GM12864 (cell line): ENCODE measurements at places on chromosomes 1 and 21.

DNA sequence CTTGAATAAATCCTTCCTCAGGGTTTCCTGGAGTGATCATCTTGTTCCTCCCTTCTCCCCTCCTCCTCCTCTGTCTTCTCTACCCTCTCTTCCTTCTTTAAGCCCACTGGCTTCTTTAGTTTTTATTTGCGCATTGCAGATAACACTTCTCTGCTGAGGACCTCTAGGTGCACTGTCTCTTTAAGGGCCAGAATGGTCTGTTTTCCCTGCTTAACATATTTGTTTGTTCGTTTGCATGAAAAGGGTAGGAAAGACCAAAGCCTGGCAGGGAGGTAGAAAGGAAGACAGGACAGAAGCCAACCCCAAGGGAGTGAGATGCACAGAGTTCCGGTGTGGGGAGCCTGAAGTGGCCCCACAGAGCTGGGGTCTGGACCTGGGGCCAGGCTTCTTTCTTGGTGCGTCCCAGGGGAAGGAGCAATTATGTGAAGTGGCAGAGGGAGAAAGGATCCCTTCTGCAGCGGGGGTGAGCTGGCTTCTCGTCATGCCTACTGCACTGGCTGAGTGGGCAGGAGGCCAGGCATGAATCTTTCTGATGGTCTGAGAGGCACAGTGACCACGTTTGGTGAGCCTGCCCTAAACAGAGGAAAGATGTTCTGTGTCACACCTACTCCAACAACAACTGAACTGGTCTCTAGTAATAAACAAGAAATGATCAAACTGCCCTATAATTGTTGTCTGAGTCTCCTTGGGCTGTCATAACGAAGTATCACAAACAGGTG lies 232.7 kb downstream of the KCNJ6 start:
- DNase-seq = no peak

DNA sequence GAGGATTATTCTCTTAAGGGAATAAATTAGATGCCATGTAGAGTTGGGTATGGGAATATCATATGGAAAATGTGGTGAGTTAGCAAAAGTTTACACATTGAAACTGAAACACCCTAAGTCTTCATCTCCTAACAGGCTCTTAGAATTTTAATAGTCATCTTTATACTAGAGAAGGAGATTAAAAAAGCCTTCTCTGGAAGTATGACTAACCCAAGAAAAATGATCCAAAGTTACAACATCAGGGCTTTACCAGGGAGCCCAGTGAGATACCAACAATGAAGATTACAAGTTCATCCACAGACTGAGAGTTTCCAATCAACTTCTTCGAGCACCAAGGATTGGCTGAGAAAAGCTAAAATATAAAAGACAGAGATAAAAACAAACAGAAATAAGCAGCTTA lies 70.0 kb upstream of the KIAA0040 start:
- no peak for DNase-seq

- no peak for DNase-seq
Measured at GRCh38 chr1:30414851-30415165, 308.6 kb downstream of the MATN1 start.

DNA sequence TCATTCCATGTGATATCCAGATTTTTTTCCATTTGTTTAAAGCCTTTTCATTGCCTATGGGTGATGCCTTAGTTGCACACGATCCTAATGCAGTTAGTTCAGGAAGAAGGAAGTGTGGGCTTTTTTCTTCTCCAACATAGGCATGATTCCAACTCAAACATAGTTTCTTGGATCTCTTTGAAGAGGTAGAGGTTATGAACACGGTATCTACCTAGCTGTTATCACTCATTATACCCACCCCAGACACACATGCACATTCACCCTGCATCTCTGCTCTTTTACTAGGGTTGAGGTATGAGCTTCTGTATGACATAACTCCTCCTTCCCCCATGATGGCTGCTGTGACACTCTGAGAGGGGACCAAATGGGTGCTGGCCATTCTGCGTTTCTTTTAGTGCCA lies 122.1 kb upstream of the ZNF648 start:
- DNase-seq = no peak

- no peak for DNase-seq
Measured at GRCh38 chr1:118322331-118322730, 137.3 kb upstream of the SPAG17 start.

DNA sequence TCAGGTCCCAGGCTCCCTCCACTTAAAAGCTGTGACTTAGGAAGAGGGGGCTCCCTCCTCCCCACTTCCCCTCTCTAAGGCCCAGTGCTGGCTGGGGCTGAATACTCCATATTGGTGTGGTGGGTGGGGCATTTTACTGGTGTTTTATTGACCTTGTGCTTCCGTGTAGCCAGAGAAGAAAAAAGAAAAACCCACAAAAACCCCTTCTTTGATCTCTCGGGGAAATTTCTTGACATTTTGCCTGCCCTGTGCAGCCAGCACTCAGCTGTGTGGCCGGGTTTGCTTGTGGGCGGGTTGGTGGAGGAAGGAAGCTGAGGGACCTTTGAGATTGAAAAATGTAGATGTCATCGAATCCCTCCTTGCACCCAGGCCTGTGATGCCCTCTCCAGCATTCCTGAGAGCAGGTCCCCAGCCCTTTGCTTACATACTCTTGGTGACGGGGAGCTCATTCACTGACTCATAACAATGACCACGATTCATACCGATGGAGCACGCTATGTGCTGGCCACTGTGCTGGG lies 24.8 kb downstream of the TNFRSF8 start:
- DNase-seq = no peak

- DNase-seq = no peak
Measured at GRCh38 chr1:198151688-198152087, 5.1 kb upstream of the NEK7 start.

DNA sequence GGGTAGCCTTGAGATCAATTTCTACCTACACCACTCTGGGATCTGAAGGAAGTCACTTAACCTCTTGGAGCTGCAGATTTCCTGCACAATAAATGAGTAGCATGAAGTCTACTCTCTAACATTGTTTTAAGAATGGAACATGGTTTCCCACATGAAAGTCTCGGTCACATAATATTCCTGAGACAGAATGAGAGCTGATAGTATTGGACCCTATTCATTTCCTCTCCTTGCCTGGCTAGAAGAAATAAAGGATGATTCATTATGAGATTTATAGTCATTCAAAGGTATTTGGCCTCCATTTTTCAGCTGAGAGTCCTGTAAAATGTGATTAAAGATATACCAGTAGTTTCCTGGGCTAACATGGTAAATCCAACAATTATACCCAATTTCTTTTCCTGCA lies 56.7 kb downstream of the ARHGAP29 start:
- no peak for DNase-seq

DNA sequence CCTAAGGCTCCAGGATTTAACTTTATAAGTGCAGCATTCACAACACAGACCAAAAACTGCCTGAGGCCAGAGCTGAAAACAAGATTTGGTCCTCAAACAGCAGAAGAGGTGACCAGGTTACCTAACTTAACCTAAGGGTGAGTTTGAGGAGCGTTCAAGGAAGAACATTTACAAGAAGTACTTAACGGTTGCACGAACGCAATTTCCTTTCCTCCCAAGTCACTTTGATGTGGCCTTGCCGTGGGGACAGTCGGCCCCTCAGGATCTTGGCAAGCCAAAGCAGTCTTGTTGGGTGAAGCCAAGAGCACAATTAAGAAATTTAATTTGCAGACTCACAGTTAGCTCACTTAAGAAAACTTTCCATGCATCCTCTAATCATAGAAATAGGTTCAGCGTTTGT lies 202.6 kb upstream of the COA6 start:
- DNase-seq = no peak

GRCh38 chr1:221510793-221511503 lies 230.9 kb downstream of the DUSP10 start:
- DNase-seq = no peak

- DNase-seq = no peak
Measured at GRCh38 chr1:30719406-30720270, 3.7 kb downstream of the MATN1 start.

- DNase-seq = no peak
Measured at GRCh38 chr1:102733491-102734236, 374.7 kb downstream of the COL11A1 start.

GRCh38 chr1:36352910-36353878 lies 29.7 kb upstream of the EVA1B start:
- no peak for DNase-seq

DNA sequence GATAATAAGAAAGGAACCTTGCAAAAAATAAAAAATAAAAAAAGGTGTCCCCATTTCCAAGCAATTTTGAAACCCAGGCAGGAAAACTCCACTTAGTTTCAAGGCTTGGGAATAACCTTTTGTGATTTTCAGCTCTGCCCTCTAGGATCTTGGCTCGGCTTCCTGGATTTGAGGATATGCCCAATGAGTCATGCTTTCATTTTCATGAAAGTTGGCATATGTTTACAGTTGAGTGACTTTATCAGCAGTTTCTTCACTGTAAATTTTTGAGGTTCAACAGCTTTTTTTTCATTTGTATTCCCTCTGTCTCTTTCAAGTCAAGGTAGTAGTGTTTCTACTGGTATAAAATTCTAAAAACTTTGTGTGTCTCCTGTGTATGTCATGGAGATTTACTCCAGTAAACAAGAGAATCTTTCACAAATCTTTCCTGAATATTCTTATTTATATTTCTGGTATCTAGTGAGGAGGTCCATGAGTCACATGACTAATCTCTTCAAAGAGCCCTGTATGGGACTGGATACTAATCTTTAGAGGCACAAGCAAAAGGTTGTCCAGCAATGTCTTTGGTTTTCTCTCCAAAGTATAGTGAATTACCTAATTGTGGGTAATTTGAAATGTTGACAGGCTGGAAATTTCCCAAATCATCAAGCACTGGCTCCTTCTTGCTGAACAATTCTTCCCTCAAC lies 335.3 kb downstream of the BRINP2 start:
- DNase-seq = no peak

DNA sequence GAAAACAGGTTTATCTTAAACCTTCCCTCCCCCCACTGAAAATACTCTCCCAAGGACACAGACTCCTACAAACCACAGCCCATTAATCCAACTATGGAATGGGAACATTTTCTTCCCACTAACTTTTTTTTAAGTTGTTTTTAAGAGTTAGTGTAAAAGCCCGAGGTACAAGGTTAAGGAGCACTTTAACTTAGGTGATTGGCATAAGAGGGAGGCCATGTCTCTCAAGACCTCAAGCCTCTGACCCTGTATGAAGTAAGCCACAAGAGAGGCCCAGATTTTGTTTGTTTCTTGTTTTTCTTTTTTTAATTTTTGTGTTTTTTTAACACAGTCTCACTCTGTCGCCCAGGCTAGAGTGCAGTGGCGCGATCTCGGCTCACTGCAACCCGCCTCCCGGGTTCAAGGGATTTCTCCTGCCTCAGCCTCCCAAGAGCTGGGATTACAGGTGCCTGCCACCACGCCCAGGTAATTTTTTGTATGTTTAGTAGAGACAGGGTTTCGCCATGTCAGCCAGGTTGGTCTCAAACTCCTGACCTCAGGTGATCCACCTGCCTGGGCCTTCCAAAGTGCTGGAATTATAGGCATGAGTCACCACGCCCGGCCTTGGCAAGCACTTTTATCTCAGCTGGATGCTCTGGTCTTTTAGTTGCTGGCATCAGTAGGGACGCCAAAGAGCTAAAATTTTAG lies 14.4 kb downstream of the ARMH1 start:
- DNase-seq = no peak

GRCh38 chr1:7616953-7617352 lies 154.1 kb upstream of the VAMP3 start:
- no peak for DNase-seq

DNA sequence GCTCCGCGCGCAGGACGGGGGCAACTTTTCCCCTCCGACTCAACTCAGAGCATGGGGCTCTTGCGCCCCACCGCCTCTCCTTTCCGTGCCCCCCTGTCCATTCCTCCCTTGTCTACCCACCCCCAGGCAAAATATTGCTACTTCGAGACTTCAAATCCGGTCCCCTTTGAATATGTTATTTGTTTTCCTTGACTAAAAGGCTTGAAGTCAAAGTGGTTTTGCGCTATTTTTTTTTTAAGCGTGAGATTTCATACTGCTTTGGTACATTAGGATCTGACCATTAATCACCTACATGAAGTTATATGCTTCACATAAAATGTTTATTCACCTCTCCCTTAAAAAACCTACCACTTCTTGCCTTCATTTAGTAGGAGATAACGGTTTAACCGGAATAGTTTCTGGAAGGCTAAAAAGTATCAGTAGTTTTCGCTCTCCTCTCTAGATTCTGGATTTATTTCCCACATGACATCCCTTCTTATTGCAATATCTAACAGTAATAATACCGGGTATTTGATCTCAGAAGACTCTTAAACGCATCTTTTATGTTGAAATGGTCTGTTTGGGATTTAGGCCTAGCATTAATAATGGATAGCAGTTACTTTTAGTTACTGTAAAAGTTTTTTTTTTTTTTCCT lies 1.6 kb downstream of the NFIA start:
- no peak for DNase-seq

GRCh38 chr1:34898330-34898761 lies 31.1 kb downstream of the DLGAP3 start:
- DNase-seq = no peak

DNA sequence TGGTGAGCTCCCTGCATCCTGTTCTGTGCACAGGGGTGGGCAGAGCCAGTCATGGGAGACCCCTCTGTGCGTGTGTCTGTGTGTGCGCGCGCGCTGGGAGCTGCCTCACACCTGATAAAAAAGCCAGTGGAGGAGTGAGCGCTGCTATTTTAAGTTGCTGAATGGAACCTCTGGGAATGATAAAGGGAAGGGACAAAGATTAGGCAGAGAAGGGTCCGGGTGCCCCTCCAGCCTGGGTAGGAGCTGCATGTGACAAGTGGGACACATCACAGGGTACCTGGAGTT lies 847 bp downstream of the ADORA1 start:
- DNase-seq = no peak

GRCh38 chr1:53172426-53173128 lies 24.0 kb upstream of the CPT2 start:
- DNase-seq = no peak

- DNase-seq = no peak
Measured at GRCh38 chr21:44933199-44933917, 6.5 kb upstream of the SLX9 start.

DNA sequence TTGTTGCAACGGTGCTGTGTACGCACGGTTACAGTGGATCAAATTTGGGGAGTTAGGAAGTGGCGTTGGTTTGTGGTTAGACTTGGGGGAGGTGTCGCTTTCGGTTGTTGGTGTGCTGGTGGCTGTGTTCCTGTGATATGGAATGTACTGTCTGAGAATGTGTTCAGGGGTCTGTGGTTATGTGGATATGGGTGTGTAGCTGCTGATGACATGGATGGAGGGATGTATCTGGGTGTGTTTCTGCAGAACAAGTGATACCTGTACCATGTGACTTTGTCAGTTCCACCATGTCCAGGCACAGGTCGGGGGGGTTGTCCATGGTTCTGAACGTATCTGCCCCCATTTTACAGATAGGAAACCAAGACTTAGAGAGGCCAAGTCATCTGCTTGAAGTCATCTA lies 22.7 kb downstream of the PAX7 start:
- DNase-seq = no peak

DNA sequence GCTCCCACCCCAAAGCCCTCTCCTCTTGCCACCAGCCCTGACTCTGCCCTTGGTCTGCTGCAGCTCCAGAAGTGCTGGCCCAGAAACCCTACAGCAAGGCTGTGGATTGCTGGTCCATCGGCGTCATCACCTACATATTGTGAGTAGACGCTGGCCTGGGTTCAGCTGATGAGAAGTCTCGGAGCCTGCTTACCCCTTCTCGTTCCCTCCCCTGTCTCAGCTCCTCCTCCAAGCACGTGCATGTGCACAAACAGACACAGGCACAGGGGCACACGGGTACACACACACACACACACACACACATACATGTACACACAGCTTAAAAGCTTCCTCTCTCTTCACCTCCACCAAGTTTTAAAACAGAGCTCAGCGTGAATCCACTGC lies 24.3 kb downstream of the CAMK1G start:
- DNase-seq = no peak
